NCI-H187 treated with DMSO at 0.1 percent for 48 hours (cell line): ENCODE measurements at places on chromosomes 7 and 10.
A peak's percentile ranks its signal among the peaks of the same experiment; 100 is the strongest.

- DNase-seq = no peak
Measured at GRCh38 chr7:38674513-38674912, 43.3 kb upstream of the AMPH start.

GRCh38 chr10:6048281-6049030, 13.7 kb downstream of the IL2RA start:
- DNase-seq = no peak

DNA sequence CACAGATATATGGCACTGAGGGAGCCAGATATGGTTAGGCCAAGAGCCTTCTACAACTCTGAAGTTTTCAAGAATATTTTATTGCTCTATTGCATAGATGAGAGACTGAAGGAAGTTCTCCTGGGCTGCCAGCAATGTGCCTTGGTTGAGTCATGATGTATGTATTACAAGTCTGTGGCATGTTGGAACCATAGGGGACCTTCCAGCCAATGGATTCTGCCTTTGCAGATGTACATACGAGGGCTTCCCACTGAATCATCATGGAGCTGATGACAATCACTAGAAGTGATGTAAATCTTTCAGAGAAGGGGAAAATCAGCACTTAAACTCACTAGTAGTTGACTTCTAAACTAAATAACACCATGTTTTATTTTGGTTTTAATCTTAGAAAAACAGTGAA, 419.5 kb downstream of the PHTF2 start:
- no peak for DNase-seq

GRCh38 chr7:2106924-2107323, 125.8 kb downstream of the MAD1L1 start:
- no peak for DNase-seq

DNA sequence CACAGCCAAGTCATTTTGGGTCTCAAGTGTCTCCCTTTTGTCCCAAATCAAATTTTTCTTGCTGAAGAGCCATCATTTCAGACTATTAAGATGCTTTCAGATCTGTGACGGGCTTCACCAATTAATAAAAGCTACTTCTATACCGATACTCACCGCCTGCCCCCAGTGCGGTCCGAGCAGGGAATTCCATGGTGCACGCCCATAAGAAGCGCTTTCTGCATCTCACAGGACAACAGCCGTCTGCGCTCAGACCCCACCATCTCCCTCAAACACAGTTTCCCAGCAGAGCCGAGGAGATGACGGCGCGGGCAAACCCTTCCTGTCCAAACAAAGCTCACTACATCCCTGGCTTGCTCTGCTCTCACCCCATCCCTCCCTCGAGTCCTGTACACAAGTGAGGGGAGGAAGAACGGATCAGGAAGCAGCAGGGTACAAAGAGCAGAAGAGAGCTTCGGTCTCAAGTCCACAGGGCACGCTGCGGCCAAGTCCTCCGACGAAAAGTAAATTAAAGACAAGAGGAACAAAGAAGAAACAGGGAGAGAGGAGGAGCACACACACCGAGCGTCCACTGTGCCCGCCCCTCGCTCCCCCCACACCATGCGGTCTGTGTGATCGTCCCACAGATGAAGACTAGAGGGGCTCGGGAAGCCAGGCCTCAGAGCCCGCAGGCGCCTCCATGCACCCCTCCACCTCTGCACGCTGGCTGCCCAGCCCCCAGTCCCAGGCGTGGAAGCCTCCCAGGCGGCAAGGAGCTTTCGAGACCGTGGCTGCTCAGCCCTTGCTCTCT, 121.9 kb downstream of the MAD1L1 start:
- no peak for DNase-seq

GRCh38 chr7:126973066-126973465, 279.7 kb downstream of the GRM8 start:
- DNase-seq = no peak

DNA sequence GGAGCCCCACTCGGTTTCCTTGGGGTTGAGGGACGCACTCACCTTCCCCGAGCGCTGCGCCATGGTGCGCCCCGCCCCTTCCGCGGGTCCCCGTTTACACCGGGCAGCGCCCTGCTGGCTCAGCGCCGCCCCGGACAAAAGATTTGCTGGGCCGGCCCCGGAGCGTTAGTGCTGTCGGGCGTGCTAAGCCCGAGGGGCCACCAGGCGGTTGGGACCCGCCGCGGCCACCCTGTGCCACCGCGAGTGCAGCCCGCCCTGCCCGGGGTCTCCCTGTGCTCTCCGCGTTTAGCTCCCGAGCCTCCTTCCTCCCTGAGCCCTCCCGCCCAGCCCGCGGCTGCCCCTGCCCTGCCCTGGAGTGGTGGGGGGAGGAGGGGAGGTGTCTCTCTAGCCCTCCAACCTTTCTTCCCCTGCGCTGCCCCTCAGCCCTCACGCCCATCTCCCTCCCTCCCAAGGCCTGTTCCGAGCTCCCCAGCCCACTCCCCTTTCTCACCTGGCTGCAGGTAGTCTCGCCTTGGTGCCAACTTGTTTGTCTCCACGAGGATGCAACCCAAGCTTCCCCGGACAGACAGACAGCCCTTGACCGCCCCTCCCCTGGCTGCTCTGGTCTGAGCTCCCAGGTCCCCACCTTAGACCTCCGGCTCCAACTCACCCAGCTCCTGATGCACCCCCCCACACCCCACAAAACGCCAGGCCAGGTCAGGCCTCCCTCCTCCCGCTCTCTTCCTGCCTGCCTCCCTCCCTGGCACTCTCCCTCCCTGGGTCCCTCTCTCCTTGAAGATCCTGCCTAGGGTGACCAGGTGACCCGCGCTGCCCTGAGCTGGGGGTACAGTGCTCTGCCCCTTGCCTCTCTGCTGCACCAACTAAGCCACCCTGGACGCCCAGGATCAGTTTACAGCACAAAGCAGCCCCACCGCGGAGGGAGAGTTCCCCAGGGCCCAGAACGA, at the start of gene CRYGN:
Gene CRYGN, minus strand, starts transcription at position 287 of the 944 bp plus-strand sequence. Its CDS starts 224 bp downstream, at position 63.
- no peak for DNase-seq

DNA sequence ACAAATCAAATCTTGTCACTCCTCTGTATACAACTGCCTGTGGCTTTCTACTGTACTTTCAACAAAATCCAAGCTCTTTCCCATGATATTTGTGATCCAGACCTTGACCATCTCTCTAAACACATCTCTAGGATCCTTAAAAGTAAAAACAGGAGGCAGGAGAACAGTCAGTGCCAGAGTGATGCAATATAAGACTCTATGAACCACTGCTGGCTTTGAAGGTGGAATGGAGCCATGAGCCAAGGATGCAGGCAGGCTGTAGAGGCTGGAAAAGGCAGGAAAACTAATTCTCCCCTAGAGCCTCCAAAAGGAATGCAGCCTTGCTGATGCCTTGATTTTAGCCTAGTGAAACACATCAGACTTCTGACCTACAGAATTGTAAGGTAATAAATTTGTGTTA, 45.5 kb upstream of the LRRN3 start:
- no peak for DNase-seq

DNA sequence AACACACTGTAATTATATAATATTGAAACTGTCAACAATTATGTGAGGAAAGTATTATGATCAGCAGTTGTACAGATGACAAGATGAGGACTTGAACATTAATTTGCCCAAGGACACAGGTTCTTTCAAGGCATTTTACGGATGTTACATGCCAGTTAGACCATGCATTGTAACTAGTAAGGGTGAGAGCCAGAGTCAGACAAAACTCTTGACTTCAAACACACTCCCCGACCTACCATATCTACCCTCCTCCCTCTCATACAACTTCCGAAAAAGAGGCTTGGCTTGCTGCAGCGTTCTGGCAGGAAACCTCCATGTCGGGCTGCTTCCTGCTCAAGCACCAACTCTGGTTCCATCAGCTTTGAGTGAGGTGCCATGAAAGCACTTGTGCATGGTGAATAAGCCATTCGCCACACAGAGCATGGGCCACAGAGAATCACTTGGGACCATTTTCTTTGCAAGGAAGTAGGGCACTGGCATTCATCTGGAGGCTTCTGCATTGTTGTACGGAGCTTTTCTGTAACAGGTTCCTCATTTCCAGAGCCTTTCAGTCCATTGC, 53.2 kb downstream of the FOXI2 start:
- DNase-seq = no peak

GRCh38 chr10:130215151-130215930, 79.2 kb downstream of the GLRX3 start:
- peak; percentile 25 for DNase-seq

GRCh38 chr7:98286093-98286539, 4.6 kb downstream of the BRI3 start:
- DNase-seq = no peak

GRCh38 chr10:49504528-49504927, 34.4 kb downstream of the ERCC6 start:
- no peak for DNase-seq
